ENCODE measurements at places on chromosomes 6 and 20.
A peak's percentile ranks its signal among the peaks of the same experiment; 100 is the strongest.

DNA sequence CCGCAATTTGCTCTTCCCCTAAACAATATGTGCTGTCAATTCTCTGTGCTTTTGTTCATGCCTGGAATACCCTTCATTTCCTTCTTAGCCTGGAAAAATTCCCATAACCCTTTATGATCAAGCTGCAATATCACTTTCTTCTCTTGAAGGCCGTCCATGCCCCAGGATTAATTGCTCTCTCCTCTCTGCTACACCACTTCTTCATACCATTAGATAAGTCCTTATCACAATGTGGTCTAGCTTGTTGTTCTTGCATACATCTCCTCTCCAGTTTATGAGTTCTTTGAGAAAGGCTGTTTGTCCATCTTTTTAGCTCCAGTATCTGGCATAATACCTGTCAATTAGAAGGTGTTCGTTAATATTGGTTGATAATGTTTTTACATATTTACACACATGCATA is 111.2 kb upstream of the SAMD5 start:
- no peak for DNase-seq

GRCh38 chr6:30763618-30764489 is 19.5 kb upstream of the IER3 start:
- DNase-seq: no peak

DNA sequence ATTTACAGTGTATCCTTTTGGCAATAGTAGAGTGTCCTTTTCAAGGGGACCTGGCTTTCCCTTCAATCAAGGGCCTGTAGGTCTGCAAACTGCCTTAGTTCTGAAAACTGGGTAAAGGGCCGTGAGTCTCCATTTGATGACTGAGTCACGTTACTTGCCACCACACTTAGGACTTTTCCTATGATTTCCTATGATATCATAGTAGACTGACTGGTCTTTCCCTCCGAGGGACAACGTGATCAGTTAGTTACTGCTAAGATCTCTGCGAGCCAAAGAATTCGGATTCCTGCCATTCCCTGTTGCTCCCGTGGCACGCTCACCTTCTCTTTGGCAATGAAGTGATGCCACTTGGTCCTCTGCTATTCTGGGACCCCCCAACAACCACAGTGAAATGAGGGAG is 8.4 kb downstream of the ZNF831 start:
- DNase-seq: no peak

DNA sequence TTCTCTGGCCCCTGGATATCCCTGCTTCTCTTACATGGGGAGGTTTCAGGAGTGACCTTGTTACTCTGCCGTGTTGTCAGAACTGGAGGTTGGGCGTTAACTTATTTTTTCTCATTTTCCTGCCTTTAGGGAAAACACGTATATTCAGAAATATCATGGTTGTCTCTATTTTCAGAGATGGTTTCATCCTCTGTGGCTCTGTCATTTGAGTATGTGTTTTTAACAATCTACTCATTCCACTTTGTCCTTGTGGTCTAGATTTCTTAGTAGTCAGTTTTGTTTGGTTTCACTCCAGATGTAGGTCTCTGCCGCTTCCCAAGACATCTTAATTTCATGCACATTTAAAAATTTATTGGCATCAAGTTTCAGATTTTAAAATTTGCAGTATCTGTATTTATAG is 45.9 kb downstream of the KCNS1 start:
- DNase-seq: no peak

DNA sequence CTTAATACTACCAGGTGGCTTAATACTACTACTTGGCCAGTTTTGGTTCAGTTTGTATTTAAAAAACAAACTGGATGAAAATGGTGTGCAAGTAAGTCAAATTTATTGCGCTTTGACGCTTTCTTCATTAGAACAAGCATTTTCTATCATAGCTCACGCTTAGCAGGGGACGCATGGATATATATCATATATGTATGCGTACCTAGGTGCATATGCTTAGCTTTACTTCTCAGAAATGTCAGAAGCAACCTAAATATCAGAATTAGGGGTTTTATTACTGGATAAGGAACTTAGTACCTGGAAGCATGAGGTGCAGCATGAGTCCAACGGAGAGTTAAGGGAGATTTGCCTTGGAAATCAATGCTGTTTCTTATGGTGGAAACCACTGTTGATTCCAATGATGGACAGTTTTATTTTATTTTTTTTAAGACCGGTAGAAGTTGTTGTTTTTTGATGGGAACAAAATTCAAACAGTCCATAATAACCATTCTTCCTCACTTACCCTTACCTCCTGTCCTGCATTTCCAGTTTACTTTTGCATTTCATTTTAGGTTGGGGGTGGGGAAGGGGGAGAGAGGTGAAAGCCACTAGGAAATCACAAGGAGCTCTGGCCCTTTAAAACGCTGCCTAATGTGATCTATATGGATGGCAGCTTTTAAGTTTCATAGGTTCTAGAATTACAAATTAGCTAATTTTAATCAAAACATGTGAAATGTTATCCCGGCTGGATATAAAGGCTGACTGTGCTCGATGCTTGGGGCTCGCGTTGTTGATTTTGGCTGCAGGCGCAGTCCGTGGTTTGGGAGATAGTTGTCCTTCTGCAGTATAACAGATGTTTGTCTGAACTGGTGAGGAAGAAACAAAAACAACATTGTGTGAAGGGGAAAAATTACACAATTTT is 2.1 kb downstream of the SOBP start:
- DNase-seq: no peak

GRCh38 chr6:19369785-19370184 is 467.4 kb upstream of the ID4 start:
- DNase-seq: no peak

DNA sequence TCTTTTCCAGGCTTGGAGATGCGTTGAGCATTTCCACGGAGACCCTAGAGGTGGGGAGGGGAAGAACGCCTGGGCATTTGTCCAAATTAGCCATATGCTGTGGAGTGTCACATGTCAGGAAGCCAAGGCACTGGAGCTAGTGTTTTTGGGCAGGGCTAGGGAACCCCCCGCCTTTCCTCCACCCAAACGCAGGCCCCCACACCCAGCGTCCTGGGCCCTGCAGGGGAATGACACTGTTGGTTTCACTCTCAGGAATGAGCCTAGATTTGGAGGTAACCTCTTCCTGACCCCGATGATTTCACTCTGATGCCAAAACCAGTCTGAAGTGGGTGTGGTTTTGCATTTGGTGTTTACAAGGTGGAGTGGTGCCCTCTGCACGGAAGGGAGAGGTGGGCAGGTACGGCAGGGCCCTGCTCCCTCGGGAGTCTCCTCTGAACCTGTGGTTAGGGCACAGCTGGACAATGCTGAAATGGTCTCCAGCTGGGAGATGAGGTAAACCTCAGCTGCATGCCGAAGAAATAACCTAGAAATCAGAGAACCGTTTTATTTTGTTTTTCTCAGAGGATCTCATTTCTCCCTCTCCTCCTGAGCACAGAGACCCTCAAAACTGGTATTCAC is 29.5 kb downstream of the MTHFD1L start:
- DNase-seq: peak; percentile 73

DNA sequence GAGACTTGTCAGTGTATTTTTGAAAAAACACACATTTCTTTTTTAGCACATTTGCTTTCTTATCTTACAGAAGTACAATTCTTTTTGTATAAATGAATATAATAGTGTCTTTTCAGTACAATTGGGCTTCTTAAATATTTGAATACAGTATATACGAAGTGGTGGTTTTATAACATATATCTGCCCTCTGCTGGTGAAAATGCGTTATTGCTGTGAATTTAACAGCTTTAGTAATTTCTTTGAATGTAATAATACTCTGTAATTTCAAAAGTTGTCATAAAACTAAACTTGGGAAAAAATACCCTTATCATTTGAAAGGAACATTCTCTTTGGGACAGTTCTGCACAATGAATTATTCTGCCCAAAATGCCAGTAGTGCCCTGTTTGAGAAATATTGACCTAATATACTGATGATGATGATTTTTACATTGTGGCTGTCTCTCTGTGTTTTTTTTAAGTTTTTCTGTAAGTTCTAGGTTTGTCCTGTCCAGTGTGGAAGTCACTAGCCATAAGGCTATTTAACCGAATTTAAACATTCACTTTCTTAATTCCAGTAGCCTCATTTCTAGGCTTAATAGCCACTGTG is 19.0 kb downstream of the SMAP1 start:
- DNase-seq: peak; percentile 27

DNA sequence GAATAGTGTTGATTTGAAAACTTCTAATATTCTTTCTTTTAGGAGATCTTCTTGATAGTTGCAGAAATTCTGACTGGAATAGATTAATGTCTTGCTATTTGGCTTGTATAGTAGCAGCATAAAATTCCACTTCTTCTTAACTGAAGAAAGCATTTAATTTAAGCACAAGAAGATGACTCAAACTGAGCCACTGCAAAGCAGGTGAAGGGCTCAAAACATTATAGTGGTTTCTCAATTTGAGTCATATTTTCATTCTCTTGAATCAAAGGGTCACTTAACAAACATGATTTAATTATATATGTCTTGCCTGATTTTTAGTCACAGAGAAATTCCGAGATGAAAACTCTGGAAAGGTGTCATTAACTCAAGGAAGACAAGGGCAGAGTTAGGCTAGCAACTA is 239.3 kb downstream of the ZNF217 start:
- DNase-seq: no peak

Measured in HFF-Myc (cell line).